ENCODE measurements at places on chromosomes 4 and X. TPM values are rescaled to one million over a fixed set of nuclear protein-coding genes. Genes with fewer than 3 reads are reported as not detected.

- no peak for DNase-seq
Observed at GRCh38 chr4:183790661-183791060, 114.4 kb upstream of the STOX2 start.

- no peak for DNase-seq
Observed at GRCh38 chr4:182491719-182492118, 248.5 kb downstream of the TENM3 start.

UGT2B7 gene
- not detected for total RNA-seq

- DNase-seq = no peak
Observed at GRCh38 chr4:83947830-83948193, 411.9 kb downstream of the GPAT3 start.

MGAT4D gene
- not detected for total RNA-seq

PCSK1N gene
- 2.7 TPM for total RNA-seq

GRCh38 chr4:185936650-185937376 lies 124.8 kb upstream of the SORBS2 start:
- no peak for DNase-seq

DNA sequence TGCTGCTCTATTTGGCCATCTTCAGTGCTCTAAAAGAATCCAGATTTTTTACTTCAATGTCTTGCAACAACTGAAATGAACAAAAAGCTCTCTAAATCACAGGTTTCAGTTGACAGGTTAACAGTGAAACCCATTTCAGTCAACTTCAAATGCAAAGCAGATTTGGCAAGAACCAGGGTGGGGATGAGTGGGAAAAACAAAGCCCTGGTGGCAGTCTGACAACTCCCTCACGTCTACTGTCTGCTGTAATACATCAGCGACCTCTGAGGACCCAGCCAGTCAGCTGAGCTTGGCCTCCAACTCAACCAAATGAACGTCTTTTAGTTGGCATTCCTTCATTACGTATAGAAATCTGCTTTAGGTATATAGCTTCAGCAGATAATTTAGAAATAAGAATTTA lies 95.8 kb downstream of the COL25A1 start:
- DNase-seq = no peak

INTU gene
- total RNA-seq = 0.19 TPM

- DNase-seq = no peak
Observed at GRCh38 chrX:125681058-125681457, 361.4 kb downstream of the TEX13C start.

DNA sequence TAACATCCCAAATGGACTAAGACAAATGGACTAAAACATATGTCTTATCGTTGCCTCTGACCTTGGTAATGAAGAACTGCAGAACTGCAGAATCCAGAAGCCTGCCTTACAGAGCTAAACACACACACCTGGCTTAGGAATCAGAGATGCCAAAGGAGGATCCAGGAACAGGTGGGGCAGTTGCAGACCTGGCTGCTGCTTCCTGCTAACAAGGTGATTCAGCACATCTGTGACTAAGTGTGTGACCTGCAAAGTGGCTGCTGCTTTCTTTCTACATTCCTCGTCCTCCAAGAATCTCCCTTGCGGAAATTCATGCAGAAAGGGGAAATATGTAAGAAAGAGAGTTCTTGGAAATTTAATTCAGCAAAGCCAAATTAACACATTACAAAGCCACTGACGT lies 96.8 kb upstream of the NLGN4X start:
- no peak for DNase-seq

DDIT4L gene
- total RNA-seq = 0.34 TPM

- no peak for DNase-seq
Observed at GRCh38 chr4:95599777-95600400, 51.1 kb upstream of the UNC5C start.

GRCh38 chr4:159235779-159236368 lies 133.0 kb downstream of the RAPGEF2 start:
- DNase-seq = no peak

DNA sequence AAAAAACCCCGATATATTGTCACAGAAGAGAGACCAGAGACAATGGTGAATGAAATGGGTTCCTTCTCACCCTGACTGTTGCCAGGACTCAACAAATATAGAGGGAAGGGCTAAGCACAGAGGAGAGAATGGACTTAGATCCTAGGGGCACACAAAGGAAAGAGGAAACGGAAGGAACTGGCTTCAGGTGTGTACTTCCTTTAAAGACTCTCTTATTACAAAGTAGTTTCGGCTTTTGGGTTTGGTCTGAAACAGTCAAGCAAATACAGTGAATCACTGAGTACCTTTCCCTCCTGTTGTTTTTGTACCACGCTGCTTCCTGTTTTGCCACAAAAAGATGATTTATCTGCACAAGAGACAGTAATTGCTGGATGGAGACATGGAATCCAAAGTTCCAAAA lies 46.1 kb upstream of the S100G start:
- peak; percentile 9 for DNase-seq

DNA sequence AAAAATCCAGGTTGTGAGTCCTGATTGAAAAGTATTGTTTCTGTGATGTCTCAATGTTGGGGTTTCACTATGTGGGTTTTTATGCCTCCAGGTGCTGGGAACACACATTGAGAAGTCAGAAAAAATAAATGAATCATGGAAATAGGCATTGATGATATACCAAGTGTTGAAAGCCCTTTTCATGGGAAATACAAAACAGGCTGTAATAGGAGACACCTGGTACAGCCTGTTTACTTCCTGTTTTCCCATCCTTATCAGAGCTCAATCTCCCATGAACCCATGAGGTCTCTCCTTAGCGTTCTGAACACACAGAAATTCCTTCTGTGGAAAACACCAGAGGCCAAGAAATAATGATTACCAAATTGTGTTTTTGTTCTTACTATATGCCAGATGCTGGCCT lies 106.3 kb upstream of the BOD1L1 start:
- DNase-seq = no peak

AMBN gene
- not detected for total RNA-seq

DNA sequence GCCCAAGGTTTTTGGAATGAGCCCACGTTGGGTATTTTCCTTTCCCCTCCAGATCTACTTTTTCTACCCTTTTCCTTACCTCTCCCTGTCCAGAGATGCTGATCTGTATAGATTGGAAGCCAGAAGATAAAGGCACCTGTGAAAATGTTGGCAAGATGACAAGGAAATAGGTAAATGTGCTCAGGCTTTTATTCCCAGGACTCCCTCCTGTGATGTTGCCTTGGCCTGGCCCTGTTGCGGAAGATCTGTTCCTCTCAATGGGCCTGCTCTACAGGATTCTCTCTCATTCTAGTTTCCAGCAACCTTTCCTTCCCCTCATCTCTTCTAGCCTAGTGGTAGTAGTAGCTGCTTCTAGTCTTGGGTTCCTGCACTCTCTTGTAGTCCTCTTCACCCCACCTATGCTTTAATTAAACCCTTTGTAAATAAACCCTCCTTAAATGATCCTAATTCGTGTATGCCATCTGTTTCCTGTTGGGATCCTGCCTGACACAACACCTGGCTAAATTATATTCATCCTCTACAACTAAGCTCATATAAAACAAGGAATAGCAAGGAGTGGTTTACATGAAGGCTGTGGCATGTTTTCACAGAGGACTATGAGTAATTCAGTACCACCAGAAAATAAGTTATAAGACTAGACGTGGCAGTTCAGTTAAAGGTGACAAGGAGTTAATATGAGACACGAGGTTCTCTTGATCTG lies 95.7 kb upstream of the MAOA start:
- DNase-seq = no peak

DNA sequence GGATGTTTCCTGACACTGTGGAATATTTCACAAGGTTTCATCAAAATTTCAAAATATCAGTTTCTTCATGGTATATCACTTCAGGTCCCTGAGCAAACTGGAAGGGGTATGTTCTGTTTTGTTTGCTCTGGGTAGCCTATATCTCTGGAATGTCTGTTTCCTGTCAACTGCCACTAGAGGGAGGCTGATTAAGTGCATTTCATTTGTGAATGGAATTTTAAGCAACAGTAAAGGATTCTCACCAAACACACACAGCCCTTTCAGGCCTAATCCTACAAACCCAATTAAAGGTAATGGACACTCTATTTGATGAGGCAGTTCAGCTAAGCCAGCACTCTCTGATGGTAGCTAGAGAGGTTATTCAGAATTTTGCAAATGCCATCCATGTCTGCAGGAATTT lies 307.1 kb downstream of the TEX13A start:
- DNase-seq = no peak

DNA sequence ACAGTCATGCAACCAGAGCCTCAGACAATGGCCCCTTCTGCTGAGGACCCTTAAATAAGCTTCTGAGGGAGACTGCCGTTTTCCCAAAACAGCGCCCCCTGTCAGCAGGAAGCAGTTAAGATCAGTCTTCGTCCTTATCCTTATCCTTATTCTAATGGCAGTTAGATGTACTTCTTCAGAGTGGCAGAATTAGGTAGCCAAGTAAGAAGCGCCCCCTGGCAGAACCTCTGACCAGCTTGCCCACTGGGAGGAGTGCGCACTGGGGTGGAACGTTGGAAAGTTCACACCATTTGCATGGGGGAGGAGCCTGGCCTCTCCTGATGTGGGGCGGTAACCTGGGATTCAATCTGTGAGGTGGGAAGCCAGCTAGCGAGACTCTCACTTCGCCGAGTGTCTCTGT lies 133.6 kb upstream of the QRFPR start:
- no peak for DNase-seq

GRCh38 chr4:67549123-67549522 lies 3.8 kb upstream of the CENPC start:
- no peak for DNase-seq

TAF7L gene
- total RNA-seq = not detected
